ENCODE measurements at places on chromosomes 7 and 10.

DNA sequence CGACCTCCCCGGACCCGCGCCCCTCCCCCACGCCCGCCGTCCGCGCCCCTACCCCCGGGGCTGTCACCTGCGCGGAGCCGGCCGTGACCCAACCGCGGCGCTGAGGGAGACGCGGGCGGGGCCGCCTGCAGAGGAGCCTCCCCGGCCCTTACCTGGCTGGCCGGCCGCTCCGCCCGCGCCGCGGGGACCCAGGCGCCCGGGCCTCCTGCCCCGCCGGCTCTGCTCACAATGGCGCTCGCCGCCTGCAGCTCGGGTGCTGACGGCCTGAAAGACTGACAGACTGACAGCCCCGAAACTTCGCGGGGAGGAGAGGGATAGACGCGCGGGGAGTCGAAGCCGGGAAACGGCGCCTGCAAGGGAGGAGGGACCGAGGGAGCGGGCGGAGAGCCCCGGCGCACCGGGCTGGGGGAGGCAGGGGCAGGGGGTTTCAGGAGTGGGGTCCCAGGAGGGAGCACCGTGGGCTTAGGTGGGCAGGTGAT is 393 bp downstream of the ZNF467 start:
- DNase-seq: no peak

- no peak for DNase-seq
Measured at GRCh38 chr10:43106256-43107091, 29.6 kb downstream of the RET start.

DNA sequence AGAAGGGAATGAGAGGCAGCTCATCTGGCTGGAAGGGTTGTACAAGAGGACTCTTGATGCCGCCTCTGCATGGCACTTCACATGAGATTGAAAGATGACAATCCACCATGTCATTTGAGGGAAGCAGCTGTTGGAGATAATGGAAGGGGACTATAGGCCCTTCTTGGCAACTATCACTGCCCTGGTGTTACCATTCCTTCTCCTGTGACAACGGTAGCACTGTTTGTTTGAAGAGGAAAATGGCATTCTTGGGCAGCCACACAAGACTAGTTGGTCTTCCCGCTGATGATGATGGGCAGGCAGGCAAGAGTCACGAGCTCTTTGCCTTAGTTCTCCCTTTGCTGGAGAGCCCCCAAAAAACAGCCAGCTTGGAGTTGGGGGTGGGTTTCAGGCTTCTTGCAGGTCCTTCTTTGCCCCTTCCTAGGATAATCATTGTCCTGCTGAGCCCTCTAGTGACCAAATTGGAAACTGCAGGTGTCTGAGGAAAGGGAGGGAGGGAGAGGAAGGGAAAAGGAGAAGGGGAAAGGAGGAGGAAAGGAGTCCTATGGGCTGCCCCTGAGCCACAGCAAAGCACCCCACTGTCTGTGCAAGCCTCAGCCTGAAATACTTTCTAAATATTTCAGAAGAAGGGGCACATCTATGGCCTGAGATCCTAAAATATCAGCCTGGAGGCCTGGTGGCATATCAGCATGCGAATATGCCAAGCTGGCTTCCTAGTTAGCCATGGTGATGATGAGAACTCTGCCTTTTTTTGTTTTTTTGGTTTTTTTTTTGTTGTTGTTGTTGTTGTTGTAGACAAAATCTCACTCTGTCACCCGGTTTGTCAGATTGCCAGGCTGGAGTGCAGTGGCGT is 165.6 kb upstream of the KMT2E start:
- DNase-seq: peak; percentile 32

DNA sequence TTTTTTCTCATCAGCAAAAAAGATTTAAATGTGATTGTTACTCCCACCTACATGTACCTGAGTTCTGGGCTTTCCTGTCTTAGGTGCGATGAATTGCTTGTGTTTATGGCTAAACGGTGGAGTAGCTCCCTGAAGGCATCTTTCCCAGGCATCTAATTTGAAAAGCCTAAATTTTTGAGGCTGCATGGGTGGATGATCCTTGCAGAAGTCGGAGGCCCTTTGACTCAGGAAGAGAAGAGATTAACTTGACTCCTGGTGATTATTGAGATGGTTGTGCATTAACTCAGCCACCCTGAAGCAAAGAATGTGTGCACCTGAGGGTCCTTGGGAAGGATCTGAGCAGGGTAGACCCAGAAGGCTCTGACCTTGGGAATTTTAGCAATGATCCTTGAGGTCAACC is 155.6 kb upstream of the SEMA3C start:
- no peak for DNase-seq

GRCh38 chr10:7551950-7552716 is 114.6 kb downstream of the ITIH5 start:
- no peak for DNase-seq

Data from RKO (cell line).